HEK293T (cell line): ENCODE measurements at places on chromosomes 3 and 15.

GRCh38 chr15:76951220-76951619 is 19.7 kb downstream of the RCN2 start:
- no peak for DNase-seq

DNA sequence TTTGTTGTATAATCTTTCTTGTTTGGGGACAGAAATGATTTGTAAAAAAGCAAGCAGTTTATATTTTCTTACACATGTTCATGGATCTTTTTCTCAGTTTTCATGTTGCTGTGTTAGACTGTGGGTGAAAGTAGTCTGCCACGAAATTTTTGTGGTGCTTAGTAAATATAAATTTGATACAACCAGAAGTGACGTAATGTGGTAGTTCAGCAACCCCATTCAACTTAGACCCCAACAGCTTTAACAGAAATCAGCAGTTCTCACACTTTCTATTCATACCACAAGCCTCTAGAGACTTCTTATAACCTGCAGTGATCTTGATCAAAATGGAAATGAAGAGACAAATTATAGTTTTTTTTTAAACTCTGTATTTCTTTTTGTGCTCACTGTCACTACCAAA is 120.2 kb upstream of the IGSF10 start:
- DNase-seq: no peak

GRCh38 chr3:17861476-17861875 is 119.0 kb upstream of the TBC1D5 start:
- no peak for DNase-seq

- DNase-seq: no peak
Measured at GRCh38 chr3:10292505-10293419, at the start of gene GHRL. GHRL (minus strand) TSS chr3:10292947; CDS start chr3:10290180, 2,767 bp downstream.

GRCh38 chr15:101207867-101208288 is 44.0 kb downstream of the CHSY1 start:
- DNase-seq: no peak

DNA sequence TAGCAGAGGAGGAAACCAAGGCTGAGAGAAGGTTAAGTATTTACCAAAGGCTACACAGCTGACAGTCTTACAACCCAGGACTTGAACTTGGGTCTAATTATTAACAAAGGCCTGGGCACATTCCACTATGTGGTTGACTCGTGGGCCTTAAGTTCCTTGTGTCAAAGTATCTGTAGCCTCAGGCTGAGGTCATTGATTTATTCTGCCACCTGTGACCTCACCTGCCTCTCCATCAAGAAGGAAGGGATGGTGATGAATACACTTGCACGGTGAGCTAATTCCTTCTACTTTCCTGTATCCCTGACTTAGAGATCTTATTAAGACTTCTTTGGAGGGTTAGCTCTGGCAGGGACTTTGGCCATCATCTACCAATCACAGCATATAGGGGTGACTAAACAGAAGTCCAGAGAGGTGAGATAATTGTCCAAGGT is 19.9 kb upstream of the LRRC58 start:
- no peak for DNase-seq

DNA sequence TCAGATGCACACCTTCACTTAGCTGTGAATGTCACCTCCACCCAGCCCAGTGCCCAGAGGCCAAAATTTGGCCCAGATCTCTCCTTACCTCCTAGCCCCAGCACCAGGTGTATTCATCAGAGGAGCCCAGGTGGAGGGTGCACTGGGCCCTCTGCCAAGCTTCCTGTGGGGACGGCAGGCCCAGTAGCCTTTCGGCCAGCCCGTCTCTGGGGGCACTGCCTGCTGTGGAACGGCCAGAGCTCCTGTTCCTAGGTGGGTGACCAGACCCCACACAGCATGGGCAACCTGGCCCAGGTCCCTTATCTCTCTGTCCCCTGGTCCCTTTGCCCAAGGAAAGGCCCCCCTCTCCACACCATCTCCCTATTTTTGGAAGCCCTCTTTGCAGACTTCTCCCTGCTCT is 67.8 kb downstream of the AAGAB start:
- no peak for DNase-seq

- no peak for DNase-seq
Measured at GRCh38 chr15:61393524-61393923, 164.4 kb upstream of the RORA start.

DNA sequence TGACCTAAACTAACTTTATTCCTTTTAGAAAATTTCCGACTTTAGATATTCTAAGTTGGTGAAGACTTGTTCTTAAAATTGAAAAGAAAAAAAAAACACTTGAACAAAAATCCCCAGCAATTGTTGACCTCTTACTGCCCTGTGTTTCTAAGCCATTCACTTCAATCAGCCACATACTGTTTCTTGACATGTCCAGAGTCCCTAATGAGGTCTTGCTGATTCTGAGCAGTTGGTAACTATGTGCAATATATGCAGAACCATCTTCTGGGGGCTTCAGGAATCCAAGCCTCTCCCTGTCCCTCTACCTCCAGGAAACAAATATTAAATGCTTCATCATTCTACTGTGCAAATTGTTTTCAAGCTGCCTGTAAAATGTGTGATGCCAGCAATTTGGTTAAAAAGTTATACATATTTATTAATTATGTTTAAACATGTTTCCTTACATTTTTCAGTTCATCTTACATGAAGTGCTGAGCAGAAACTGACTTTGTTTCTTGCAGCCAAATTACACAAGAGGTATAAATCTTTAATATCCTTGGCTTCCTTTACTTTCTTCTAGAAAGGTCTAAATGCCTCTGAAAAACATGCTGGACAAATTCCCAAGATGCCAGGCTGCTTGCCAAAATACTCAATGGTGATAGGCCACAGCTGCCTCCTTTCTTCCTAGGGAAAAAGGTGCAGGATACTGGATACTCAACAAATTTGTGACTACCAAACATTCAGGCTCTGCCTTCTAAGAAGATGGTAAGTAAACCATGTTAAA is 19.8 kb upstream of the GYG1 start:
- DNase-seq: no peak

DNA sequence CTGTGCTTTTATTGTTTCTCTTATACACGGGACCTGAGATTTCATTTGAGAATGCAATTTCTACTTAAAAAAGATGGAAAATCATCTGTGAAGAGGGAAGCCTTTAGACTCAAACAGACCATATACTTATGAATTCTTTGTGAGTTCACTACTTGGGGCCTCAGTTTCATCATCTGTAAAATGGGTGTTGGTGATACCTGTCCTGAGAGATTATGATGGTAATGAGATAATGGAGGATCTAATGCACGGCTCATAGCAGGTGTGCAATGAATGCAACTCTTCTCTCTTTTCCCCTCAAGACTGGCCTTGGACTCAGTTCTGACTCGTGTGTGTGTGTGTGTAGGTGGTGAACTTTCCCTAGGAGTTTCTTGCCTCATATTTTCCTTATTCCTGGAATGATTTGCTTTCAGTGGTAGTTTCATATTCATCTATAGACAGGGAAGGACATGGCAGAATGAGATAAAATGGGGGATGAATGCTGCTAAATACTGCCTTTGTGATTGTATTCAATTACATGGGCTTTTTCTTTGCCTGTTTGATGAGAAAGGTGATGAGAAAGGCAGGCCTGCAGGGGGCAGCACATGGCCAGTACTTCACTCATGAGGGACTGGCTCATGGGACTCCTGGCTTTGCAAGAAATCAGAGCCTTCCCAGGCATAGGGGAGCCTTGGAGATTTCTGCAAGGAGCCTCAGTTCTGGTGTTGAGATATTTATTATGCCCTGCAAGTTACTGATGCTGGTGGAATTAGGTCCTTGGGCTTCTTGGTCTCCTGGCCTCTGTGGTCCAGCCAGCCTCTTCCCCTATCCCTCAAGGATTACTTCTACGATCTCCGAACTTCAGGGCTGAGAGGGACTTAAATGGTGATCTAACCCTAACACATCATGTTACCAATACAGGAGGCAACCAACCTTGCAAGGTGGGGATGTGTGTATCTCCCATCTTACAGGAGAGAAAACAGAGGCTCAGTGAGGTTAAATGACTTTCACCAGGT is 70.7 kb downstream of the RPLP1 start:
- peak; percentile 72 for DNase-seq

DNA sequence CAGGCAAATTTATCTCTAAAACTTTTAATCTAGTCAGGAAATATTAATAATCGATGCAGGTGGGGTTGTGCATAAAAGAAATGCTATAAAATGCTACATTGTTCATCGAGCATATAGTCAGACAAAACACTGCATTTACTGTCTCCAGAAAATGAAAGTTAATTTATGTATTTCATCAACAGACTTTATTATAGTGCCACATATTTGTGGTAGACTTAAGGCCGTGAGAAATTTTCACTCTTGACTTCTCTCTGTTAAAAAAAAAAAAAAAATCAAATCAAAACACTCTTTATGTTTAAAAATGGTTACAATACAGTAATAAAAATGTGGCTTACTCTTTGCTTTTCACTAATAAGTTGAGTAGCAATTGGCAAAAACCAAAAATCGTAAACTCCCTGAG is 67.4 kb downstream of the RBMS3 start:
- DNase-seq: no peak

DNA sequence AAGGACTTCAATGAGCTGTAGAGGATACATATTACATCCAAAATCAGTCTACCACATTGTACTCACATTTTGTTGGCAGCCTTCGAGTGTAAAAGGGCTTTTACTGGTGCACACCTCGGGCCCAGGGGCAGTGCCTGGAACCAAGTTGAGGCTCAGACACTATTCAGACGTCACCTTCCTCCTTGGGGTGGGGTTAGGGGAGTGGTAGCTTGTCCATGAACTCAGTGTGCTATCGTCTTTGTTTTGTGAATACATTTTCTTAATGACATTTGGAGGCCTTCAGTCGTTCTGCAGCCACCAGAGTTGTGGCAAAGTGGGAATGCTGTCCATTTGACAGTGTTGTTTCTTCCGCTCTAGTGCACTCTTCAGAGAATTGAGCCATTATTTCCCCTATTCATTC is 114.2 kb downstream of the PGPEP1L start:
- no peak for DNase-seq

DNA sequence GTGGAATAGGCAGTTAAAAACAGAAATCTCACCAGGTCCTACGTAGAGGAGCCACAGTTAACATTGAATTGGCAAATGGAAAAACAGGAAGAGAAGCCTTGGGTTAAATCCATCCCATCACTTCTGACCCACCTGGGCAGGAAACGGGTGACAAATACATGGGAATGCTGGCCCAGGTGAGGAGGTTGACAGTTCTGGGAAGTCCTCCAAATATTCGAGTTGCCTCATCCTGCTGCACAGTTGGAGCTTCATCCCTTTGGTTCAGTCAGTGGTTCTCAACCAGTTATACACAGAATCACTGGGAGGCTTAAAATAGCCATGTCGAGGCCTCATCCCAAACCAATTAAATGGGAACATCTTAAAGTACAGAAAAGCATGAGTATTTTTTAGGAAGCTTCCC is 5.3 kb downstream of the MYZAP start:
- DNase-seq: no peak

DNA sequence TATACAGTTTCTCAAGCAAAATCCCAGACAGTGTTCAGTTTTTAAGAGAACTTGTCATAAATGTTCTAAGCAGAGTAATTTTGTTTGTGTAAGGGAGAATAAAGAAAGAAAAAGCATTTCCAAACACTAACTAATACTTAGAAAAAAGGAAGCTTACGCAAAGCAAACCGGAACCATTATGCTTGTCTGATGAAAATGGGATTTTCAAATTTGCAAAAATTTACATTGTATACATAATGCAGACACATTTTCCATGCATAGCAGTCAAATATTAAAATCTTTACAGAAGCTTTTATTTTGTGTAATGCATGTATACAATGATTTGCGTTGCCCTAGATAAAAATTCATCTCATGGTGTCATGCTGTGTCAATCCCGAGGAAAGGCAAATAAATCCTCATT is 229.0 kb downstream of the SLC9A9 start:
- no peak for DNase-seq

- no peak for DNase-seq
Measured at GRCh38 chr3:170903123-170903522, 5.3 kb downstream of the EIF5A2 start.

DNA sequence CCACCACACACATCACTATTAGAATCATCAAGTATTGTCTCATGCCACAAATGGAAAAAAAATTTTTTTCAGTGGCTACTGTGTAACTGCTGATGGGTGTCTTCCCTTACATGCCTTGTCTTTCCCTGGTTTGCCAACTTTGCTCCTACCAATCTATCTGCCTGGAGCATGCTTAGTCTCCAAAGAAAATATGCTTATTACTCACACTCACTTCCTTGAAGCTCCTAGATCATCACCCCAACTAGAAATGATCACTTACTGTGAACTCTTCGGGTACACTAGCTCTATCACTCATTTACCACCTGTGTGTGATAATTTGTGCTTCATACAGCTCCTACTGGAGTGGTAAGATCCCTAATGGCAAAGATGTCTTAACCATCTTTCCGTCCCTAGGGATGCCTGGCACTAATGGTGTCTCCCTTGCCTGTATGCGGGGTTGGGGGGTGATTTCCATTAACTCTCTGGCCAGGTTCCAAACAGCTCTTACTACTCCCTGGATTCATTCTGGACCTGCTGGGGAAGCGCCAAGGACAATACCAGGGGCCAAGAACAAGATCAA is 799 bp downstream of the VPS33B start:
- DNase-seq: no peak

DNA sequence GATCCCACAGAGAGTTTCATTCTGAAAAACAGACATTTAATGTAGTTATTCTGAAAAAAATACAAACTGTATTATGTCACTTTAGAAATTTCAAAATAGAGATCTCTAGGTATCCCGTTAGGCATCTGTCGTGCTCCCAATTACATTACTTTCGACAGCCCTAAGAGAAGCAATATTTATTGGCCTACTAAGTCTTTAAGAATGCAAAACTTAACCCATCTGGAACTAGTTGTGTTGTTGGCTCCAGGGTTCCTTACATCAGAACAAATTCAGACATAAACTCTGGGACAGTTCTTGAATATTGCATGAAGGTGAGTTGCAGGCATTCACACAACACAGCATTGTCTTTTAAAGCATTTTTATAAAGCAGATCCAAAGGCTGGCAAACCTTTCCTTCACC is 498.4 kb downstream of the FHIT start:
- no peak for DNase-seq

- no peak for DNase-seq
Measured at GRCh38 chr15:56798639-56799038, 65.3 kb upstream of the ZNF280D start.

- DNase-seq: no peak
Measured at GRCh38 chr3:9866639-9867038, 13.4 kb downstream of the CIDEC start.

- DNase-seq: no peak
Measured at GRCh38 chr15:82613747-82614146, 33.4 kb downstream of the CPEB1 start.

DNA sequence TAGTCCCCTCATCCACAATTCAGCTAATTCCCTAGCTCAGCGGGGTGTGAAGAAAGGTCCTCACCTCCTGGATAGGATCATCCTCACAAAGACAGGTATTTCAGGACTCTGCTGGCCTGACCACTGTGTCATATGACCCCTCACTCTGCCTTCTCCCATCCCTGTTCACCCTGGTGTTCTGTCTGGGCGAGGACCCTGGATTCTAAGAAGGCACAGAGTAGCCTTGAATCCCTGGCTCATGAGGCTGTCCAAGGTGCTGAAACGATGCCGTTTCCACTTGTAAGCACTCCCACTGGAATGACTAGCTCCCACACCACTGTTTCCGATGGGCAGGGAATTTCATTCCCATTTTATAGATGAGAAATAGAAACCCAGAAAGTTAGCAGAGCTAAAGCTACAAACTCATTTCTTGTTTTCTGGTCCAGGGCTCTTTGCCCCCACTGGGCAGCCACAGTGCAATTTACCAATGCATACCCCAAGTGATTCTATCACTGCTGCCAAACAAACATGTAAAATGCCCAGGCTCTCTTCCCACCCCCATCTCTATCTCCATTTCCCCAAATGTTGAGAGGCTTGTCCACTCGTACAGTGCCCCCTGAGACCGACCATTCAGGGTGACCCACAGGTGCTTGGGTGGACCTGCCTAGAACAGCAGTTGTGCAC is 83.2 kb downstream of the RAB11A start:
- peak; percentile 54 for DNase-seq
